ENCODE measurements at places on chromosomes 2 and 18.

GRCh38 chr2:19230626-19231025, 127.8 kb downstream of the OSR1 start:
- no peak for DNase-seq

- peak; percentile 12 for DNase-seq
Observed at GRCh38 chr2:230781130-230781797, 68.6 kb downstream of the CAB39 start.

DNA sequence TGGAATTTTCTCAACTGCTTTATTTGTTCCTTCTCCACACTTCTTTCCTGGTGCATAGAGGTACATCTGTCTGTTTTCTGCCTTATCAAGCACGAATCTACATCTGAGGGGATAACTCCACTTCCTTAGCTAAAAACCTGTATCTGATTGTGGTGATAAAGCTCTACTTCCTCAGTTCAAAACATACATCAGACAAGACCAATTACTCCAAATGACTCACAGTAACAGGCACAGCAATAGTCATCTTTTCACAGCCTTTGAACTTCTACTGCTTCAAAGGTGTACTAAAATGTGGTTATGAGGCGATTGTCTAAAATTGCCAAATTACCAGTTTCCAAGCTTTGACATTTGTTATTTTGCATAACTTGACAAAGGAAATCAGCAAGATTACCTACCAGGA, 803.6 kb upstream of the ZEB2 start:
- DNase-seq: no peak

DNA sequence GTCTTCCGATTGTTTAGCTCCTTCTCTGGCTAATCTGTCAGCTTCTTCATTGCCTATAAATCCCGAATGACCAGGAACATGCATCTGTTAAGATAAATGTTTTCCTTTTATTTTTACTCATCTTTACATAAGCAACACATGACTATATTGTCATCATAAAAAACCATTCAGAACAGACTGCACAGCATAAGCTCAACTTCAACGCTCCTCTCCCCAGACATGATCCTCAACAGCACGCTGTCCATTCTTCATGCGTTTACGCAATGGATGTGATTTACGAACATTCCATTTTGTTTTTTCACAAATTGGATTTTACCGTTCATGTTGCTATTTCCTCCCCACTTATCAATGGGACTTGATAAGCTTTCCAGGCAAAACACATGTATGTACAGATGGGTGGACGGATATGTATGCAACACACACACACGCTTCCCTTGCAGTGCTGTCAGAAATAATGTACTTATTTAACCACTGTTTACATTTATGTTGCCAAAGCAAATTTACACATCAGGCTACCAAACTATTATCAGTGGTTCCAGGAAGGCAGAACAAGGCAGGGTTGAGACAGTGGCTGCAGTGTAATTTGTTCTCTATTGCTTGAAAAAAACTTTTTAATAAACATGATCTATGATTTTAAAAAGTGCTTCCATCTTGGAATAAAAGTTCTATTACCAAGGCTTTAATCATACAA, 12.2 kb downstream of the RNASEH1 start:
- no peak for DNase-seq

- no peak for DNase-seq
Observed at GRCh38 chr2:126358122-126358521, 297.8 kb upstream of the GYPC start.

DNA sequence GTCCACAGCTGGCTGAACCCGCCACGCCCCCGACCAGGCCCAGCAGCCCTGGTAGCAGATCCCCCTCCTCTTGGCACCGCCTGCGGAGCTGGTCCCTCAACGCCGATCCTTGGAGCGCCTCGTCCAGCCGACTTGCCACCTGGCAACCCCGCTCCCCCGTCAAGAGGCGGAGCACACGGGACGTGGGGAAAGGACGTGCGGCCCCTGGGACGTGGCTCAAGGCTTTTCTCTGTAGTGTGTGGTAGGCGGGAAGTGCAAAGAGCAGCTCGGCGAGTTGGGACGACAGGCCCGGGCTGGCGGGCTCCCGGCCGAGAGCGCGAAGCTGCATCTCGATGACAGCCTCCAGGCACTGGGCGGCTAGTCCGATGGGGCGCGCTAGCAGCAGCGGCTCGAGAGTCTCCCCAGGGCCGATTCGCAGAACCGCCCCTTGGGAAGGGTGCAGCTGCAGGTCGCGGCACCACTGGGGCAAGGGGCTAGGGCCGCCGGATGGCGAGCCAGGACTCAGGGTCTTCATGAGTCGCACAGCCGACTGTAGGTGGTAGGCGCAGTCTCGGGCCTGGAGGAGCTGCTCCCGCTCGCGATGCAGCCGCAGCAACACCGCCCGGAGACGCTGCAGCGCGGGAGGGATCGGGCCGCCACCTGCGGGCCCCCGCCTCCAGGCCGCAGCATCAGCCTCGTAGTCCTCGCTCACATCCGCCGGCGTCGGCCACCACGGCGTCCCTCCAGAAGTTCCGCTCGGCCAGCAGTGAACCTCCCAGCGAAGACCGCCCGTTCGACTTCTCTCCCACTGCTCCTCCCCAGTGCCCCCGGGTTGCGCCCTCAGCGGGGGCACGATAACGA, 617 bp downstream of the CCDC142 start:
- no peak for DNase-seq

DNA sequence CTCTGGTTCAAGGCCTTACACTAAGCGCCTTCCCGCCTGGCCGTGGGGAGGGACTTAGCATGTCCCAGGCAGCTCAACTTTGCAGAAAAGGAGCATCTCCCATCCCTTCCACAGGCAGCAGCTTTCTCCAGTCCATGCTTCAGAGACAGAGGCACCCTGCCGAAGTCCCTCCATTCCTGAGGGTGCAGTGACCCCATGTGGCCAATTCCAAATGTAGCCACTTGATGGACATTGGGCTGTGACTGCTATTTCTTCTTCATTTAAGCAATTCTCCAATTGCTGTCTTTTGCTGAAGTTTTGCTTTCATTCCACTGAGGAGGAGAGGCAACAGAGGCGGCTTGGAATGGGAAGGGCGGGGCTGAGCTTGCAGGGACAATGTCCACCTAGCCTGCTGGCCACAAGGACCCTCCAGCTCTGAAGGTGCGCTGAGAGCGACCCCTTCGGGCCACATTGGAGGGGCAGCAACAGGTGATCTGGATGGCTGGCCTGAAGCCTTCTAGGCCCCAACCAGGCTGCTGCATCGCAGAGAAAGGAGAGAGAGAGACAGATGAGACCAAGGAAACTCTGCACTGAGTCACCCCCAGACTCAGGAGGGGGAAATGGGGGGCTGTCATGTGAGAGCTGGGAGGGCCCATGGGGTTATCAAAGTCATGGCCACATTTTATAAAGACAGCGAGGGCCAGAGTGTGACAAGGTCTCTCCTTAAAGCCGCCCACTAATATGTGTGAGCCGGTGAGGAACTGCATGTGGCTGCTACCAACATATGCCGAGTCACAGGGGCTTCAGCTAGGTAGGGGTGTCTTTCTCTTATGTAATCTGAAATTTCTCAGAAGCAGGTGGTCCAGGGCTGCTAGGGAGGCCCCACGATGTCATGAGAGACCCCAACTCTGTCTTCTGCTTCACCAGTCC, 61.3 kb downstream of the LONRF2 start:
- DNase-seq: no peak

- DNase-seq: no peak
Observed at GRCh38 chr18:5463390-5463789, 80.4 kb downstream of the EPB41L3 start.

- DNase-seq: no peak
Observed at GRCh38 chr2:98515250-98515991, 70.8 kb downstream of the INPP4A start.

DNA sequence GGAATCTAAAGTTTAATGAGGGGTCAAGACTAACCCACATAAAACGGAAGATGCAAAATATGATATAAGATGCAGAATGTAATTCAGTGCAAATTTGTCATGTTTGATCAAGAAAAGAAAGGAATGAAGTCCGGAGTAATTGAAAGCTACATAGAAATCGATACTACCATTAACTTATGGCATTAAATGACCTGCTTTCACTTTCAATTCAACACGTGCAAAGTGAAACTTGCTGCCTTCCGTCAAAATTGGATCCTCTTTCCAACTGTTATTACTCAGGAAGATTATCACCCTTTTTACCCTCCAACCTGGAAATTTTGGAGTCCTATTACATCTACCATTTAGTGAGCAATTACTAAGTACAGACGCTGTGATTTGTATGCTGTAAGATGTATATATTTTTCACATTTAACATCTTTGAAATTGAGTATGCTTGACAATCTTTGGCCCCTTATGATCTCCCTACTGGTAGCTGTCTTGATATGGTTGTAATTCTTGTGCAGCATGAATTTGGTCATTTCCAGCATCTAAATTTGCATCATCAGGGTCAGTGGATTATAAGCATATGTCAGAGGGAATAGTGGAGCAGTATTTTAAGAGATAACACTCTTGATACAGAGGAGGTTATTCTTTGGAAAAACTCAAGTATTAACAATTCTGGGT, 18.6 kb downstream of the UNC80 start:
- no peak for DNase-seq

DNA sequence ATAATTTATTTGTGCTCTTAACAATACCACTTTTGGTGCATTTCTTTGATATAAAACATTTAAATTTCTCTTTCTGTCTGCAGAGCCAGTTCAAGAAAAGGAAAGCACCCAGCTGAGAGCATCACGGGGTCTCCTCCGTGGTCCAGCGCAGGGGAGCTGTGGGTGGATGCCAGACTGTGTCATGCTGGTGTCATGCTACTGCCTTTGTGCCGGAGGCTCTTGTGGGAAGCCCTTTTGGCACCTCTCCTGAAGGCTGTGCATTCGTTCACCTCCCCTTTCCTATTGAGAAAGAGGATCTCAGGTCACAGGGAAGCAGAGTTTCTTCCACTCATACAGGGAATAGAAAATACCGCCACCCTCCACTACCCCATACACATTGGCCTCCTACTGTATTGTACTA, 450.4 kb downstream of the GALR1 start:
- DNase-seq: no peak

DNA sequence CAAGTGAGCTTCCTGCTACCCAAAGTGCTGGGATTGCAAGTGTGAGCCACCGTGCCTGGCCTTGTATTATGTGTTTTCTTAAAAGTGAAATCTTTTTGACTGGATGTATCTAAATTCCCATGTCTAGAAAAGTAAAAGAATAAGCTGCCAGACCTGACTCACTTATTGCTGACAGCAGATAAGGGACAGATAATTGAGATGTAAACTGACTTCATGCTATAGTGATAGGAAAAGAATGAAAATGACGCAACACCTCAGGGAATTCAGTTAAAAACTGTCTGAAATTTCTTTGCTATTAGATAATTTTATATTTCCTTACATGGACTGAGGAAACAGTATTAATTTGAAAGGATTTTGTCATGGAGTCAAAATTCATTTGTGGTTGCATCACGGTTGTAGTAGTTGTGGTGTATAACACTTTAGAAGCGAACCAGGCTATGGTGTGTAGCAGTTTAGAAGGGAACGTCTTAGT, 19.4 kb downstream of the TTC27 start:
- DNase-seq: no peak

- no peak for DNase-seq
Observed at GRCh38 chr2:6855860-6856547, 9.7 kb downstream of the CMPK2 start.

DNA sequence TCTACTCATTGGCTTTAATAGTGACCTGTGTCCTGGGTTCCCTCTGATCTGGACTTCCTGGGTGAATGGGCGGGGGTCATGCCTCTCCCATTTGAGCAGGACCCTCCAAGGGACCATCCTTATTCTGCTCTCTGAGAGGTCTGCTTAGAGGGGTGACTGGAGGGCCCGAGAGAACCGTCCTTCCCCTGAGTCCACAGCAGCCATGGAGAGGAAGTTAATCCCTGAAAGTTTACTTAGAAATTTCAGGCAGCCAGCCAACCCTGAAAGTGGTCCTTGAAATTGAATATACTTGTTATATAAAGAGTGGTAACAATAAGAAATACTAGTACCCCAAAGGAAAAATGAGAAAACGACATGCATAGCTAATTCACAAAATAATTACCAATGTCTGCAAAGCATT, 226.1 kb downstream of the DYSF start:
- DNase-seq: no peak

DNA sequence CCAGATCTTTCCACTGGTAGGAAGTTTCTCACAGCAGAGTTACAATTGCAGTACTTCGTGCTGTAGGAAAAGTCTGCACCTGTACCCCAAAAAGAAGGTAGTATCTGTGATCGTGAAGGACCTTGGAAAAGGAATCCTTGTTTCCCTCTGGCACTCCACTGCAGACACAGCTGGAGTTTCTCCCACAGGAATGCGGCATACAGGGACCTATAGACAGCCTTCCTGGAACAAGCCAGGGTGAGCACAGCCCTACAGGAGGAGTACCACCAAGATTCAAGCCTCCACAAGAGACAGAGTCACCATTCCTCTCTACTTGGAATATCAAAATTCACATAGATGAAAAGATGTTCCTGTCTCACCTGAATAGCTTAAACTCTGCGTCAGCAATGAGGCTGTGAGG, 372.4 kb downstream of the CMPK2 start:
- no peak for DNase-seq

- no peak for DNase-seq
Observed at GRCh38 chr2:98280376-98281102, 65.7 kb upstream of the CNGA3 start.

DNA sequence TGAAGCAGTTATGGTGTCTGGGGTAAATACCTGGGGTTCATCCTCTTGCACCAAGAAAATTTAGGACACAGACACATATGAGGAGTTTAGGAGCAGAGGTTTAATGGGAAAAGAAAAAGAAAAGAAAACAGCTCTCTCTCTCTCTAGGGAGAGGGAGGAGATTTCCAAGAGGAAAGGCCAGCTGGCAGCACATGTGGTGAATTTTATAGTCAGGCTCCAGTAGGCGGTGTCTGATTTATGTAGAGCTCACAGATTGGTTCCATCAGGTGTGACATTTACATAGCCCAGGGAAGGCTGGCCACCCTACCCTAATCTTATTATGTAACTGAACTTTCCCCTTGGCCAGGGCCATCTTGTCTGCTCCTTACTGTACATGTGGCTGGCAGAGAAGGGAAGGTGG, 297.5 kb upstream of the RGPD4 start:
- DNase-seq: no peak

Data from stimulated activated CD8-positive, alpha-beta memory T cell treated with anti-CD3 and anti-CD28 coated beads, Interleukin-4, amount 100 ng/mL, for 4 hours (primary cell).